ENCODE measurements at places on chromosomes 12 and 14.
A peak's percentile ranks its signal among the peaks of the same experiment; 100 is the strongest.

DNA sequence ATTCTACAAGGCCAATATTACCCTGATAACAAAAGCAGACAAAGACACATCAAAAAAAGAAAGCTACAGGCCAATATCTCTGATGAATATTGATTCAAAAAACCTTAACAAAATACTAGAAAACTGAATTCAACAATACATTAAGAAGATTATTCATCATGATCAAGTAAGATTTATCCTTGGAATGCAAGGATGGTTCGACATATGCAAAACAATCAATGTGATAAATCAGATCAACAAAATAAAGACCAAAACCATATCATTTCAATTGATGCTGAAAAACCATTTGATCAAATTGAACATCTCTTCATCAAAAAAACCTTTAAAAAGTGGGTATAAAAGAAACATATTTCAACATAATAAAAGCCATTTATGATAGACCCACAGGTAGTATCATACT lies 117.3 kb downstream of the CPNE8 start:
- no peak for DNase-seq

- no peak for DNase-seq
These were observed 4.0 kb downstream of the AGAP2 start for GRCh38 chr12:57734591-57734990.

GRCh38 chr14:25516838-25517237 lies 466.9 kb upstream of the STXBP6 start:
- DNase-seq, result no peak

DNA sequence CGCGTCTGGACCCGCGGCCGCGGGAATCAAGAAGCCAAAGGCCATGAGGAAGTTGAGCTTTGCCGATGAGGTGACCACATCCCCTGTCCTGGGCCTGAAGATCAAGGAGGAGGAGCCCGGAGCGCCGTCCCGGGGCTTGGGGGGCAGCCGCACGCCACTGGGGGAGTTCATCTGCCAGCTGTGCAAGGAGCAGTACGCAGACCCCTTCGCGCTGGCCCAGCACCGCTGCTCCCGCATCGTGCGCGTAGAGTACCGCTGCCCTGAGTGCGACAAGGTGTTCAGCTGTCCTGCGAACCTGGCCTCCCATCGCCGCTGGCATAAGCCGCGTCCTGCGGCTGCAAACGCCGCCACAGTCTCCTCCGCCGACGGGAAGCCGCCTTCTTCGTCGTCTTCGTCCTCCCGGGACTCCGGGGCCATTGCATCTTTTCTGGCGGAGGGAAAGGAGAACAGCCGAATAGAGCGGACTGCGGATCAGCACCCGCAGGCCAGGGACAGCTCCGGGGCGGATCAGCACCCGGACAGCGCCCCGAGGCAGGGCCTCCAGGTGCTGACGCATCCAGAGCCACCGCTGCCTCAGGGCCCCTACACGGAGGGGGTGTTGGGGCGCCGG lies 1.0 kb downstream of the INSM2 start:
- DNase-seq, result peak; percentile 68

GRCh38 chr14:67461341-67461985 lies 27.1 kb downstream of the TMEM229B start:
- no peak for DNase-seq

- DNase-seq, result peak; percentile 35
These were observed 1.5 kb downstream of the PLEKHA5 start for GRCh38 chr12:19131025-19131444.

GRCh38 chr12:105793421-105793820 lies 345.3 kb downstream of the NUAK1 start:
- DNase-seq, result no peak

GRCh38 chr12:6827982-6828780 lies at the start of gene P3H3:
Gene P3H3 (plus strand): TSS chr12:6828407. CDS start chr12:6828441, 34 bp downstream.
- DNase-seq, result peak; percentile 34

GRCh38 chr12:50665170-50665569 lies 98.7 kb upstream of the ATF1 start:
- DNase-seq, result no peak

DNA sequence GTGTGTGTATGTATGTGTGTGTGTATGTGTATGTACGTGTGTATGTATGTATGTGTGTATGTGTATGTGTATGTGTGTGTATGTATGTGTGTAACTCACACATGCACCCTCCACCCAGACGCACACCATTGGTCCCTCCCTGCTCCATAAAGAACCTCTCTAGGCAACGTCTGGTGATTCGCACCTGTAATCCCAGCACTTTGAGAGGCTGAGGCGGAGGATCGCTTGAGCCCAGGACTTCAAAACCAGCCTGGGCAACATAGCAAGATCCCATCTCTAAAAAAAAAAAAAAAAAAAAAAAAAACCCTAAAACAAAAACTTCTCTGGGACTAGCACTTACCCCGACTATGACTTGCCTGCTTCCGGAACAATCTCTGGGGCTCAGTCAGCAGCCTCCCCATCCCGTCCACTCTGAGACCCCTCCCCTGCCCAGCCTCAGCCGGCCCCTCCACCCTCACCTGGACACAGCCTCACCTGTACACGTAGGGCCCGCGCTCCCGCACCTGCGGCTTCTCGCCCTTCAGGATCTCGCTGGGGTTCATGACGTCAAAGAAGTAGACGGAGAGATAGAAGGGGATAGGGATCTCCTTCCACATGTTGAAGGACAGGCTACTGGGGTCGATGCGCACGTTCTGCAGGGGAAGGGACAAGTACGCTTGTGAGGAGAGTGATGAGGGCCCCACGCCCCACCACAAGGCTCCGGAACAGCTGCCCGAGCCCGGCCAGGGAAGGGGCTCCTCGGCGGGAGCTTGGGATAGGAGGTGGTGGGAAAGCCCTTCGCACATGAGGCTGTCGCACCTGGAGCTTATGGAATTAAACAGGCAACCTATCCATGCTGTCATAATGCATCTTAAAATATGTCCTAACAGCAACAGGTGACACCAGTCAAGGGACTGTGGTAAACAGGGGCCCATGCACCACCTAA lies 46.3 kb downstream of the SCARB1 start:
- DNase-seq, result no peak

DNA sequence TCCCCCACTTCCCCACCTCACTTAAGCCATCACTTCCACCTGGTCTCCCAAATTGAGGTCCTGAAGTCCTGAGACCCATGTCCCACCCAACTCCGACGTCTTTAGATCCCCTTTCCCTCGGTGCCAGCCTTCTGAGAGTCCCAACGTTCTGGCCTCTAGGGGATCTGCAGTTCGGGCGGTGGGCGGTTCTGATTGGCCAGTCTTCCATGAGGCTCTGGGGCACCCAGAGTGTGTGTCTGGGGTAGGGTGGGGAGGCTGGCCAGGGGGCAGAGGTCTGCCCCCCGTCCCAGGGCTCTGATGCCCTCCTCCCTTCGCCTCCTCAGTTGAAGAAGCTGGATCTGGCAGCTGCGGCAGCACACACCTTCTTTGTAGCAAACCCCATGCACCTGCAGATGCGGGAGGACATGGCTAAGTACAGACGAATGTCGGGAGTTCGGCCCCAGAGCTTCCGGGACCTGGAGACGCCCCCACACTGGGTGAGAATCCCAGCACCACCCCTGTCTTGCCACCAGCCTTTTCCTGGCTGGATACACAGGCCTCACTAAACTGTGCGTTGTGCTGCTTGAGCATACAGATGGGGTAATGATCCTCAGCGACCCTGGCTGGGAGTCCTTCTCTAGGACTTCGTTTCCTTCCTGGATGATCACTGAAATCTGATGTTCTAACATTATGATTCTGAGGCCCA lies 1.5 kb downstream of the P3H3 start:
- no peak for DNase-seq

GRCh38 chr14:42470427-42470719 lies 863.7 kb downstream of the LRFN5 start:
- DNase-seq, result no peak

DNA sequence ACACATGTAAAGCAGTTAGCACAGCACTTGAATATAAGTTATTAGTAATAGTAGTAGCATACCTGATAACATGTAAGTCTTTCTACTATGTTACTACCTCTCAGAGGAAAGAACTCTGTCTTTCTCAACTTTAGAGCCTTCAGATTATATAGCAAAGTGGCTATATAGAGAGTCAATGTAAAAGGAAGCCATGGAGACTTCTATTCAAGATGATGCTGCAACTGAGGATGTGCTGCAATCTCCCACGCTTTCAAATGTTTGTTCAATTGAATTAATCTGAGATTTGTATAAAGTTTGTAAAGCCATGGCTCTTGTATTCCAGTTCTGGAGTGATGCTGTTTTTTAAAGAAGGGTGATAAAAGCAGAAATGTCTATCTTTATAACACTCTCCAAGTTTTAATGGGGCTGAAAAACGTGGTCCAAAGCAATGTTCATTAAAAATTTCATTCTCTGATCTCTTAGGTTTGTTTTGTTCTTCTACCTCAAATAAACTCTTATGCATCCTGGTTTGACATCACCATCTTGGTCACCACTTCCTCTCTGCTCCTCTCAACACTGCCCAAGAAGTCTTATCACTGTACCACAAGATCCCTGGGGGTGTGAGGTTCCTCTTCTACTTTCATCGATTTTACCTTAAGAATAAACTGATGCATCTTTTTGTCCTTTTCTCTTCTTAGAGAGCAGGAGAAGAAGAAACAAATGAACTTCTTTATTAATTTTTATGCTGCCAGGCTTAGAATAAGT lies 40.6 kb downstream of the C12orf42 start:
- peak; percentile 76 for DNase-seq

- DNase-seq, result peak; percentile 83
These were observed 10.1 kb upstream of the RTRAF start for GRCh38 chr14:51979088-51979709.

DNA sequence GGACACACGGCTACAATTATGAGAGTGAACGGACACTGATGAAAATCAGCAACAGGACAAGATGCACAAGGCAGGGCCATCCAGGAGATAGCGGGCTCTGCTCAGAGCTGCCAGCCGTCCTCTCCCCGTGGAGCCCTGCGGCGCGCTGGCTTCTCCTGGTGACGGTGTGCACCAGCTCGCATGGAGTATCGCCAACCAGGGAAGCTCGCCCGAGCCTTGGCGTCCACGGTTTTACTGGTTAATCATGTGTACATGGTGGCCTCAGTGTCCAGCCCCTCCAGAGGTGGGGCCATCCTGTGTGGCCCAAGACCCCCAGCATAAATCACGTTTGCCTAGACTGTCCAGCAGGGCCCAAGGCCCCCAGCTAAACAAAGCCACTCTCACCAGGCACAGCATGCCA lies 31.2 kb upstream of the DYNC1H1 start:
- DNase-seq, result no peak

GRCh38 chr14:51743588-51744000 lies 91.9 kb downstream of the FRMD6 start:
- DNase-seq, result no peak
